ENCODE measurements at places on chromosomes 12 and 14.

DNA sequence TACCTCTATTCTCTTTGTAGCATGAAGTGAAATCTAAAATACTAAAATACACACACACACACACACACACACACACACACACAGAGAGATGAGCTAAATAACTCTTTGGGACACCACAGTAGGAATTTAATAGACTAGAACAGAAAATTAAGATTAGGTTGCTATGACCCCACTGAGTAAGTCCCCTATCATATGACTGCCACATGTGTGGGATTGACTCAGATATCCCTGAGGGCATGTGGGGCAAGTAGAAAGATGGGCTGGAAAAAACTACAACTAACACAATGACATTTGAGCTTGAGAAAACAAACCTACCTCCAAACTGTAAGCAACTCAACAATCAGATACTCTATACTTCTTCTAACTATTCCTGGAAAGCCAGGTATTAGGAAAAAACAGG lies 27.0 kb downstream of the SLC25A21 start:
- no peak for ATAC-seq

GRCh38 chr12:21677622-21678277 lies 20.1 kb upstream of the LDHB start:
- no peak for ATAC-seq

- ATAC-seq: no peak
Observed at GRCh38 chr12:3152892-3153291, 75.7 kb downstream of the TSPAN9 start.

- ATAC-seq: no peak
Observed at GRCh38 chr12:88604646-88605045, 24.4 kb upstream of the KITLG start.

Data from SK-N-SH treated with all-trans-retinoic acid at 6 μM for 48 hours (cell line).